GM23248 (cell line): ENCODE measurements at places on chromosomes 4 and X.

- DNase-seq = peak; percentile 35
These were observed at the start of gene DCHS2 for GRCh38 chr4:154491341-154492271. Gene DCHS2, minus strand, starts transcription at chr4:154491799. Its CDS starts 444 bp downstream, at chr4:154491355.

DNA sequence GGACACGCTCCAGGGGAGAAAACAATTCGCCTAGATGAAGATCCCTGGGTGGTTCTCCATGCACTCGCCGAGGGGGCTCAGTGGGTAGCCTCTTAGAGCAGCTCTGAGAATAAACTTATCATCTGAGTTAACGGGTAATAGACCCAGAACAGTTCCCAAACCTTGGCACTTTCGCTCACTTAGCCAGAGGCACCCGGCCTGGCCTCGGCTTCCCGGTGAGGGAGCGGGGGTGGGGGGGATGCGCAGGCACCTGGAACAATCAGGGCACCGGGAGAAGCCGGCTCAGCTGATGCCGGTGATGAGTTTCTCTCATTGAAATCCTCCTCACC lies 405 bp upstream of the ZAR1 start:
- DNase-seq = no peak

DNA sequence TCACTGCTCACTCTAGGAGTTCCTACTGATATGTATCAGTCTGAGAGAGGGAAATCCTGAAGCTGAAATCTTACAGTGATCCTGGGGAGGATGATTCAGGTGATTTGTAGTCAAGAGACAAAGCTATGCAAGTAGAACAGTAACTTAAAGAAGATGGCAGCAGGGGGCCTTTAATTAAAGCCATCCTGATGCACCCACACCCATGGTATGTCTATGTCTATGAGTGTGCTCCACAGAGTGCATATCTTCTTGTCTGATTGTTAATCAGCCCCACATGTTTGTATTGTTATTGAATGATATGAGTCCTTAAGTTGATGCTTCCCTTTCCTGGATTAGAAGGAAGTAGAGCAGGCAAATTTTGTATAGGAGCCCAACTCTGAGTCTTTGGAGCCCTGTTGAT lies 78.8 kb downstream of the NHS start:
- no peak for DNase-seq

- no peak for DNase-seq
These were observed 9.2 kb upstream of the RNF150 start for GRCh38 chr4:141142423-141142822.

DNA sequence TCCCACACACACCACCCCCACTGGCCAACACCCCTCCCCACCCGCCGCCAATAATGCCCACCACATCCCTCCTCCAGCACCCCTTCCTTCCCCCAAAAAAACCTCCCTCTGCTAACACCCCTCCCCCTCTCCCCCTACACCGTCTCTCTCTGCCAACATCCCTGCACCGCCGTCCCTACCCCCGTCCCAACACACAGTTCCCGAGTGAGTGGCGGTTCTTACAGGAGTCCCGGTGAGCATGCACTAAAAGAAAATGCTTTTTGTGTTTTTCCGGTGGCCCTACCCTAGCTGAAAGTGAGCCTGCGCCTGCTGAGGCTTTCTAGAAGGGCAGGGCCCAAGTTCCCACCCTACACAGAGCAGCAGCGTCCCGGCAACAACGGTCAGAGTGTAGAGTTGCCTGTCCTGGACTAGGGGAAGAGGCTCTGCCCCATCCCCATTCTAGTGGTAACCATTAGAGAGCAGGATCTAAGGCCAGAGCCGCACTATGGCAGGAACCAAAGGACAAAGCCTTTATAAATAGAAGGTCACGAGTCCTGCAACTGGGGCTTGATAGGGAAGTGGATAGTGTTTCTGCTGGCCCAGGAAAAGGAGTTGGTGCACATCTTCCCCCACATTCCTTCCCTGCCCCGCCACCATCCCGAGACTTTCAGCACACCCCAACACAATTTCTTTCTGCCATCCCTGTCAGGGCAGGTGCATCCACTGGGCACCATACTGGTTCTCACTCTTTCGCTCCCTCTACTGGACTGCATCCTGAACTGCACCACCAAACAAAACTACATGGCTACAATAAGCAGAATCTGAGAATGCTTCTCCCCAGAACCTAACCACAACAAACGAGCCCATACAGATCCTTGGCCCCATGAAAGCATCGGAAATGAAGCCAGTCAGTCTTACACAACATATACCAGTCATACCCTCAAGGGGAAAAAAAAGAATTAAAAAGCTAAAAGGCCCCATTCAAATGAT lies 78.1 kb upstream of the PAGE3 start:
- DNase-seq = peak; percentile 25

- no peak for DNase-seq
These were observed 13.3 kb upstream of the FAM47E start for GRCh38 chr4:76238236-76238635.

DNA sequence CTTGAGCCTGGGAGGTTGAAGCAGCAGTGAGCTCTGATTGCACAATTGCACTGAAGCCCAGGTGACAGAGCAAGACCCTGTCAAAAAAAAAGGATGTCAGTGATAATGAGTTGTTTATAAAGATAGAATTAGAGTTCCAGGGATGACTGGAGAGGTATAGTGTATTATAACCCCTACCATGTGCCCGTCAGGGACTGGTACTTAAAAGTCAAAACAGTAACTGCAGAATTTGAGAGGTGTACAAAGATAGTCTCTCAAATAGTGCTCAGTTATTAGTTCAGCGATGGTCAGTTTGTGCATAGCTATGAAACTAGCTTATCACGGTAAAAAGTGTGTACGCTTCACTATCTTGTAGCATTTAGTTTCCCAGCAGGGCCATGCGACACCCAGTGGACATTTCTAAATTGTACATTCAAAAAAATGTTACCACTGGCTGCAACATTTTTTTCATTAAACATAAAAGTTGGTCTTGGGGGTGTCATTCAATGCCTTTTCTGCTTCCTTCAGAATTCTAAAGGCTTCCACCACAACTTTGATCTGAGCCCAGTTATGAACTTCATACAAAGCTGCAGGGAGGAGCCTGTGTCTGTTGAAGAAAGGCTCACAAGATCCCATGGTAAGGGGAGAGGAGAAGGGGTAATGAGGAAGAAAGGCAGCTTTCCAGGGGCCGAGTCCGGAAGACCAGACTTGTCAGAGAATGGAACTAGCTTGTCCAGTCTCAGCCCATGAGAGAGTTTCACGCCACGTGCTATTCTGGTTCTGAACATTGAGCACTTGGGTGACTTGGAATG lies 9.2 kb upstream of the GYG2 start:
- peak; percentile 57 for DNase-seq

DNA sequence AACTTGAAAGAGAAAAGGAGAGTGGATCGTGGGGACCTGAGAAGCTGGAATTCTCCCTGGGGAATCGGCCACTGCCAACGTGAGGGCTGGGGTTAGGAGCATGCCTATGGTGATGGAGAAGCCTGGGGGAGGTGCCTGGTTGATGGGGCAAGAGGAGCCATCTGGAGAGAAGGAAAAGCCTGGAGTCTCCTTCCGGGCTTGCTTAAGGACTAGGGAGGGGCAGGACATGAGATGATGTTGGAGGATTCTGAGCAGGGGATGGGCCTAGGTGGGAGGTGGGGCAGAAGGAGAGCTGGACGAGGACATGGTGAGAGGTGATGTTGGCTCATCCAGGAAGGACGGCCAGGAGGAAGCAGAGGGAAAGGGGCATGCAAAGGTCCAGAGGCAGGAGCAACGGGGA lies 35.0 kb upstream of the GYG2 start:
- no peak for DNase-seq
